ENCODE measurements at places on chromosomes 5 and 9.

- DNase-seq = no peak
Measured at GRCh38 chr5:134798468-134798867, 39.9 kb downstream of the DDX46 start.

- DNase-seq = no peak
Measured at GRCh38 chr9:14831074-14831473, 79.2 kb downstream of the FREM1 start.

DNA sequence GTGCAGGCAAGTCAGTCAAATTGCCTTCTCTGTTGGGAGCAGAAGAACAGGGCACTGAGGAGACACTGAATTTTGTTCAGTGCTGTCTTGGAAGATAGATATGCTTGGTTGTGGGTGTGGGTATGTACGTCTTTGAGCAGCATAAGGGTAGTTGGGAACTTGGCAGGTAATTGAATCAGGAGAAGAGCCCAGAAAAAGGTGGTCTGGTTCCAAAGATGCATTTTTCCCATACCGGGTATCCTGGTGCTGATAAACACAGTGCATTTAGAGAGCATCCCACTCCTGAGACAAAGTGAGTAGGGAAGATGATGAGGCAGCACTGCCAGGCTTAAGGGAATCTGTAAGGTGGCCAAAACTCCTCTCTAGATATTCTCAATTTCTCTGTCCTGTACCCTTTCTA, 40.6 kb downstream of the TEK start:
- DNase-seq = no peak

- no peak for DNase-seq
Measured at GRCh38 chr5:74072646-74073045, 446.6 kb downstream of the ARHGEF28 start.

DNA sequence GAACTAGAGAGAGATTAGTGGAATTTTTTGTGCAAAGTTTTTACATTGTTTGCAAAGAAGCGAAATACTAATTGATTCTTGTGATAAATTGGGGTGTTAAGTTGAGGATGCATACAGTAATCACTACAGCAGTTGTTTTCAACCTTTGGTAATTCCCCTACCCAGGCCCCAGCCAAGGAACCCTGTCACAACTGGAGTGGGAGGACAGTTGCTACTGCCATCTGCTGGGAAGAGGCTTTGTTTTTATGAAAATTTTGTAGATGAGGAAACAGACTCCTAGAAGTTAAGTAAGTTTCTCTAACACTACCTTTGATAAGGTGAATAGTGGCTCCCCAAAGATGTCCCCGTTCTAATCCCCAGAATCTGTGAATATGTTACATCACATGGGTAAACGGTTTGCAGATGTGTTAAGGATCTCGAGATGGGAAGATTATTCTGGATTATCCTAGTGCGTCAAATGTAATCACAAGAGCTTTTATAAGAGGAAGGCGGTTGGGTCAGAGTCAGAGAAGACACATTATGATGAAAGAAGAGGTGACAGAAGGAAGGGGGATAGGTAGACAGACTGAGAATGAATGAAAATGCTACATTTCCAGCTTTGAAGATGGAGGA, 34.0 kb upstream of the PPP1R2B start:
- peak; percentile 34 for DNase-seq

- DNase-seq = no peak
Measured at GRCh38 chr9:84841931-84842330, 172.4 kb downstream of the NTRK2 start.

DNA sequence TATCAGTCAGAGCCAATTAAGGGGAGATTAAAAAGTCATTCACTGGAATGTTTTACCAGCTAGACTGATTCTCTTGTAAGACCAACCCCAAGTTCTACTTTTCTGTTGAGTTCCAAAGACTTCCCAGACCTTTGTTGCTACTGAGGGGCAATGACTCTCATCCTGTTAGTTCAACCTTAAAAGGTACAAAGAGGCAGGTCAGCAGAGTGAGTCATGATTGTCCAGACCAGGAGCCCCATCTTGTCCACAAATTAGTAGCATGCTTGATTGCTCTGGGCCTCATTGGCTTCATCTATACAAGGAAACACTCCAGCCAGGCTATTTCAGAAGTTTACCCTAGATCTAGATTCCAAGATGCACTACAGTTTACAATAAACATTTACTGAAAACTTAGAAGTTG, 79.9 kb upstream of the IL7R start:
- no peak for DNase-seq

DNA sequence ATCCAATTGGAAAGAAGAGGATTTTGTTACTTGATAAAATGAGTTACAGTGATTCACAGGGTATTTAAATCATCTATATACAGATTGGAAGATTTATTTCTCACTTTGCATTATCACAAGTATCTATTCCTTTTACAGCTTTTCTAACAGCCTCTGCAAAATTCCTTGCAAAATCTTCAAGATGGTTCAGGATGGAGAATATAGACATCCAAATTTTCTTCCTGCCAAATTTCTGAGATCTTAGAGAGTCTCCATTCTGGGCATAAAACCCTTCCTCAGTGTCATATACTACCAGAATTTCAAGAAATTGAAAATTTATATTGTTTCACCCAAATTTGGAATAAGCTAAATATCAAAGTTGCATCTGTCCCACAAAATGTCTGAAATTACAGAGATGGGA, 259.1 kb upstream of the FAM174A start:
- DNase-seq = no peak

- DNase-seq = no peak
Measured at GRCh38 chr5:115349001-115349817, 52.8 kb upstream of the CCDC112 start.

DNA sequence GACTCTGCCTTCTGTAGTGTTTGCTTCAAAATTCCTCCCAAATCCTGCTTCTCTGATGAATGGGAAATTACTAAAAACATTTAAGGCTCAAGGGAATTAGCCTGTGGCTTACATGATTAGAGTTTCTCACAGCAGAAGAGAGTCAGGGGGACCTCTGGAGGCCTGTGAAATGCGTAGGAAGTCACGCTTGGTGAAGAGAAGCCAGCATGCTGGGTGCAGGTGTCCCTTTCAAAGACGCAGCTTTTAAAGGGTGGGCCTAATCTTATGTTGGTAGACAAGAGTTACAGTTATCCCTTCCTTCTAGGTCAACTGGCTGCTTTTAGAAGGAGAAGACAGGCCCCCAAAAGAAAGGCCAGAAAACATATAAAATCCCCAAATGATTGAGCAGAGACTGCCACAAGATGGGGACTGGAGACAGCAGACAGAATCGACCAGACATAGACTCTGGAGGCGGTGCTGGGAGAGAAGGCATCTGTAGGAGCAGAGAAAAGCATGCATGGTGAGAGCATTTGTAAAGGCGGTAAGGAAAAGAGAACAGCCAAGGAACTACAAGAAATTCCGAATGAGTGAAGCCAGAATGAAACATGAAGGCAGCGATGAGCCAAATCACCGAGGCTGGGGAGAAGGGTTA, 42.3 kb downstream of the B4GALT1 start:
- no peak for DNase-seq

DNA sequence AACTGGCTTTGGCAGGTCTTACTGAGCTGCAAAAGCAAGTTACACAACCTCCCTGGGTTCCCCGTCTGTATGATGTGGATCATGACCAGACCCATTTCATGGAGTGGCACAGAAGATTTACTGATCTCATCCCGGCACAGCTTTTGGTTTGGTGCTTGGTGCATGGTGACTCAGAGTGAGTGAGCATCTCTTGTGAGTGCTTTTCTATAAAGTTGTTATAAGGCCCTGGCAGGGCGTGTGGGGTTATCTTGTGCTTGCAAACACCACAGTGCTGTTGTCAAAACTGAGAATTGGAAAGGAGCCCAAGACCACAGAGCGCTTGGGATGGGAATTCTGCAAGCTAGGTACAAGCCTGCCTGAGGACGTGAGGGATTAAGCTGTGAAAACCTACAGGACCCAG, 425.2 kb downstream of the GADD45G start:
- DNase-seq = no peak
